ENCODE measurements at places on chromosomes 11 and 22.

- no peak for DNase-seq
Measured at GRCh38 chr22:19853058-19853878, 1.4 kb downstream of the GNB1L start.

DNA sequence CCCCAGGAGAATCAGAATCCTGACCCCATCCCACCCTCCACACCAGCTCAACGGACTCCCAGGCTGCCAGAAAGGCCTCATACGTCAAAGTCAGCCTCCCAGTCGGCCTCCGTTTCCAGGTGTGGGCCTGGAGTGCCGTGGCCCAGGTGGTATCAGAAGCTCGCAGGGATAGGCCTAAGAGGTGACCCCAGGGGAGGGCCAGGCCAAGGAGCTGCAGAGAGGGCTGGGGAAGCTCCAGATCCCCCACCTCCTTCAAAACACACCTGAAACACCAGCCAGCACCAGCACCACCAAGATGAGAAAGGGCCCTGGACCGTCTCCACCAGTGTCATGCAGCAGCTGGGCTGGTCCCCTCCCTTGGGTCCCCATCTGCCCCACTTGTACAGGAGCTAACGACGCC, 20.3 kb downstream of the ASCL2 start:
- no peak for DNase-seq

GRCh38 chr22:41603873-41604332, 14.3 kb upstream of the PMM1 start:
- DNase-seq: no peak

- no peak for DNase-seq
Measured at GRCh38 chr11:698493-699115, 3.0 kb downstream of the TMEM80 start.

Data from activated naive CD4-positive, alpha-beta T cell treated with anti-CD3 and anti-CD28 coated beads, Interleukin-2, amount 50 U/mL, for 16 hours (primary cell).